ENCODE measurements at places on chromosomes 1 and 21. TPM values are rescaled to one million over a fixed set of nuclear protein-coding genes. Genes with fewer than 3 reads are reported as not detected.

FCRL1 gene
- 0.08 TPM for polyA plus RNA-seq

CLEC20A gene
- polyA plus RNA-seq, result not detected

RNASEL gene
- polyA plus RNA-seq, result 15.0 TPM

MR1 gene
- polyA plus RNA-seq, result 53.6 TPM

SLAMF8 gene
- polyA plus RNA-seq, result 0.73 TPM

PLA2G2C gene
- not detected for polyA plus RNA-seq

All from ovary (tissue), 10 donors.